NCI-H2081 treated with DMSO at 0.1 percent for 48 hours (cell line): ENCODE measurements at places on chromosomes 16 and 17.

GRCh38 chr16:8869212-8869987 is 594 bp upstream of the CARHSP1 start:
- DNase-seq = no peak

DNA sequence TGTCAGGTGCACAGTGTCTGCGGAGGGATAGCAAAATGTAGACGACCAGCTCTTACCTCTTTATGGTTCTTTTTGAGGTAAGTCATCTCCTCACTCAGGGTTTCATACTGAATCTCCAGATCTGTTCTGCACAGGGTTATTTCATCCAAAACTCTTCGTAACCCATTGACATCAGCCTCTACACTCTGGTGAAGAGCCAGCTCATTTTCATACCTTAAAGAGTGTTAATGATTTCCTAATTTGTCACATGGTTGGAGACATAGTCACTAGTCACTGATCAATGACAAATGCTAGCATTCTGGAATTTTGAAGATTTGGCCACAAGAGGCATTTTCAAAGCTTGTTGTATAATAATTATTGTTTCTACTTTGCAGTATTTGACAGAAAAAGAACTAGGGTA is 1.3 kb downstream of the KRT25 start:
- DNase-seq = no peak

GRCh38 chr17:54177606-54178308 is 355.0 kb downstream of the KIF2B start:
- DNase-seq = no peak

GRCh38 chr17:1005361-1005946 is 8.5 kb downstream of the TIMM22 start:
- no peak for DNase-seq

DNA sequence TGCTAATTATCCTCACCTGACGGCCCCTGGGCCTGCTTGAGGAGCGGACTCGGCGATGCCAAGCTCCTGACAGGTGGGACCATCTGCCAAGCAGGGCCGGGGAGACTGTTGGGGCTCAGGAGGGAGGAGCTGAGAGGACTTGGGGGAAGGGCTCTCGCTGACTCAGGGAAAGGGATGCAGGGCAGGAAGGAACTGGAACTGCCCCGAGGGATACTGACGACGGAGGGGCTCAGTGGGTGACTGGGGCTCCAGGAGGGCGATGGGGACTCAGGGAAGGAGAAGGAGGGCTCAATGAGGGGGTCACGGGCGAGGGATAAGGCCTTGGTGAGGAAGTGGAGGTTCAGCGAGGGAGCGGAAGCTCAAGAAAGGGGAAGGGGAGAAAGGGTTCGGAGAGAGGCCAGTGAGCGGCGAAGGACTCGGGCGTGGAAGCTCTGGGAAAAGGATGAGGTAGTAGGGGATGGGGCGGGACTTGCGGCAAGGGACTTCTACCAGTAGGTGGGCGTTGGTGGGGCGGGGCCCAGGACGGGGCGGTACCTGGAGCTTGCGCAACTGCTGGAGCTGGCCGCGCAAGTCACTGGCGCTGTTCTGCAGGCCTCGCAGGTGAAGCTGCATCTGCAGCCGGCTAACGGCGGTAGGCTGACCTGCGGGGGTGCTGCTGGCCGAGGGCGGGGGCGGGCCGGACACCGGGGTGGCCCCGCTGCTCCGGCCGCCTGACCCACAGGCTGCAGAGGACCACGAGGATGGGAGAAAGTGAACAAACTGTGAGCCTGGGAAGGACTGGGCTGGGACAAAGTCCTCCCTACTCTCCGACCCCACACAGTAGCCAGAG is 46.5 kb downstream of the SRCIN1 start:
- DNase-seq = peak; percentile 72

- DNase-seq = no peak
Measured at GRCh38 chr16:82639666-82640336, 13.0 kb downstream of the CDH13 start.

GRCh38 chr17:43428524-43428923 is 29.7 kb downstream of the ARL4D start:
- DNase-seq = no peak

- DNase-seq = no peak
Measured at GRCh38 chr17:72115781-72116525, 4.9 kb upstream of the SOX9 start.

- no peak for DNase-seq
Measured at GRCh38 chr17:79355165-79355564, 255.7 kb downstream of the RBFOX3 start.

DNA sequence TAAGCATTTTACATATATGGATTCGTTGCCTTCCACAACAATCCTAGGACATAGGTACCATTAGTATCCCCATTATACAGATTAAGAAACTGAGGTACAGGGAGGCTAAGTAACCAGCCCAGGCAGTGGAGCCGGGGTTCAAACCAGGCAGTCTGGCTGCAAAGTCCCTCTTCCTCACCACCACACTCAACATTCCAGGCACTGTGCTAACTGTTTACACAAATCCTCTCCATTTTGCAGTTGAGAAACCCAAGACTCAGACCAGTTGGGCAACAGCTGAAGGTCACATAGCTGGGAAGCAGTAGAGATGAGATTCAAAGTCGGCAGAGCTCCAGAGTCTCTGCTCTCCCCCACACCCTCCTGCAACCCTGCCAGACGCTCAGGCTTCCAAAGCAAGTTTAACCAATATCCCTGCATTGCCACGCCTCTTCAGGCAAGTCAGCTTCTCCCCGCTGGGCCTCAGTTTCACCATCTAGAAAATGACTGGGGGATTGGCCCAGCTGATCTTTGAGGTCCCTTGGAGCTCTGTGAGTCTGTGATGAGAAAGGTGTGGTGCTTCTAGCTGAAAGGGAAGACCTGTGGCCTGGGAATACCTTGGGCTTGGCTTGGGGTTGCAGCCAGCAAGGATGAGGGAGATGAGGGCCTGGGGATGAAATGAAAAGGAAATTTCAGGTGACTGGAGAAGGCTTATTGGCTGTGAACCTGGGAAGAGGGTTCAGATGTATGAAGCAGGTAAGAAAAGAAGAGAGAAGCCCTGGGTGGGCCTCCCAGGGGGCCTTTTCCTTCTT is 14.0 kb downstream of the CCR7 start:
- no peak for DNase-seq
